CD4-positive, alpha-beta T cell treated with Interleukin-4 for 4 hours (primary cell): ENCODE measurements at places on chromosomes 1 and 21.
A peak's percentile ranks its signal among the peaks of the same experiment; 100 is the strongest.

DNA sequence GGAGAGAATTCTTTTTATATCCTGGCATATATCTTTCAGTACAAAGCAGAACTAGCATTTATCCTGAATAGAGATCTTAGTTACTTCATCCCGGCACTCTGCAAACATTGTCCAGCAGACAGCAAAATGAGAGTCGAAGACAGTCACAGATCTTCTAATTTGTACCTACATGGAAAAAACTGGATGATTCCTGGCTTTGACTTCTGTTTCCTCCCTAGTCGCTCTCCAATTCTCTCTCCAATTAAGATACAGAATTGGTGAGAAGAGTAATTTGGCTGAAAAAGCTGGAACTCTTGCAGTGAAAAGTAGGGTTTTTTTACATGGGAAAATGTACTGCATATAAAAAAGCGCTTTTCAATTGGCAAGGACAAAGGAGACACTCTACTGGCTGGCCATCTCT, 151.1 kb upstream of the C8B start:
- no peak for DNase-seq

GRCh38 chr1:202709276-202710041, 795 bp downstream of the SYT2 start:
- DNase-seq: no peak

DNA sequence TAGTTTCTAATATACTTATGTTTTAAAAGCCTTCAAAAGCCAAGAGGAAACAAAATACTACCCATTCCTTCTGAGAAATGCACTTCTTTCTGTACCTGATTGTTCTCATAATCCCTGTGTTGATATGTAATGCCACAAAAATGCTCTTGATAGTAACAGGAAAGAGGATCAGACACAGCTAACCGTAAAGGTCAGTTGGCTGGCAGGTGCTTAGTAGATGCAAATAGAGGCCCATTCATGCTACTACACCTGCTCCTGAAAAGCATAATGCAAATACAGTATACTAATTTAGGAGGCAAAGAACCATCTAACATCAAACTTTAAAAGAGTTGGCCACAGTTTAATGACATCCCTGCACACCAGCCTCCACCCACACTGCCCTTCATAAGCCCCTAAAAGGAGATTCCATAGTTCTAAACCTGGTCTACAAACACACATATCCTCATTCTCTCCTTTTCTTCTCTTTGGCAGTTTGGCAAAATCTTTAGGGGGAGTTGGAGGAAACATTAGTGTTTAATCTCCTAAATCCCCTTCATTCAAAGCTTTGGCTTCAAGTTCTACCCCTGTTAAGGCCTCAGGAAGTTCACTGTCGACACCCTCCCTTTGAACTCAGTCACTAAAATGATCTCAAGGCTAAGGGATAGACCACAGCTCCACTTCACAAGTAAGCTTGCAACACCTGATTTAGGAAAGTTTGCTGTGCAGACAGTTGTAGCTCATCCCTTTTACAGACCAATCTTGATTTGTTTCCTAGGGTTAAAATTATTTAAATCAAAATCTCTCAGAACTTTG, 2.9 kb upstream of the CD46 start:
- DNase-seq: peak; percentile 11

DNA sequence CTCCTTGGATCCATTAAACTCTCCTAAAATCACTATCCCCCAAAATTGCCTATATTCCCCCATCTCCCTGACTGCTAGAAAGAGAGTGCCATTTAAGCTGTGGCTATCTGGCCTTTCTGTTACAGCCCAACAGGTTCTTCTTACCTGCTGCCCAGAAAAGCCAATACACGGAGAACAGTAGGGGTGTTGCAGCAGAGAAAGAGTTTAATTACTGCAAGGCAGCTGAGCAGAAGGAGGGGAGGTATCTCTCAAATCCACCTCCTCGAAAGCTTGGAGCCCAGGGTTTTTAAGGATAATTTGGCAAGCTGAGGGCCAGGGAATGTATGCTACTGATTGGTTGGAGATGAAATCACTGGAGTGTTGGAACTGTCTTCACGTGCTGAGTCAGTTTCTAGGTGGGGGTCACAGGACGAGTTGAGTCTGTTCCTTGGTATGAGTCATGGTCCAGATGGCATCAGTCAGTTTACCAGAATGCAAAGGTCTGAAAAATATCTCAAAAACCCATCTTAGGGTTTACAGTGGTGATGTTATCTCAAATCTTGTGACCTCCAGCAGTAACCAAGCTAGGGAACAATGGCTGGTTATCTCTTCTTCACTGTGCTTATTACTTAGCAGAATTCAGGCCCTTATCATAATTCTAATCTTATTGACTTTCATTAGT, 89.8 kb downstream of the SMYD3 start:
- DNase-seq: no peak

GRCh38 chr1:19124273-19124672, 85.8 kb downstream of the UBR4 start:
- DNase-seq: peak; percentile 0

DNA sequence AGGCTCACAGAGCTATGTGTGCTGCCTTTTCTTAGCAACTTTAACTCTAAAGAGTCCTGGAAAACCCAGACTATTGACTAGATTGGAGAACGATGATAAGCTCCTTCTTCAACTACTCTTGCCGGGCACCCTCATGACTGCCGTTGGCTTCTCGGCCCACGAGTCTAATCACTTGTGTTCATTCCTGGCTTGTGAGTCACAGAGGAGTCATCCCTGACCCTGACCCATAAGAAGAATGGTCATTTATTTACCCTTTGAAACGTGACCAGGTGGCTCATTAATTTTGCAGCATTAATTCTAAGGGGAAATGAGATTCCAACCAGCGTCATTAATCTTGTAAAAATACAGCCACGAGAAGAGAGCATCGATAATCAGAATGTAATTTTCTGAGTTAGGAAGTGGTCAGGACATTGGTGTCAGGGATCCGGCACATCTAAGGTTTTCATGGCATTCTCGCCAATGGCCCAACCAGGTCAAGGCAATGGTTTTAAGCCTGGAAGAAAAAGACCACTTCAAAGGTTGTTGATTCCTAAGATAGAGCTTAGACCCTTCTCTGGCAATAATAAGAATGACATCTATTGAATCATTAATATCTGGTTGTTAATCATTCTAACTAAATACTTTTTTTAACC, 183.6 kb upstream of the RUNX1 start:
- DNase-seq: no peak

DNA sequence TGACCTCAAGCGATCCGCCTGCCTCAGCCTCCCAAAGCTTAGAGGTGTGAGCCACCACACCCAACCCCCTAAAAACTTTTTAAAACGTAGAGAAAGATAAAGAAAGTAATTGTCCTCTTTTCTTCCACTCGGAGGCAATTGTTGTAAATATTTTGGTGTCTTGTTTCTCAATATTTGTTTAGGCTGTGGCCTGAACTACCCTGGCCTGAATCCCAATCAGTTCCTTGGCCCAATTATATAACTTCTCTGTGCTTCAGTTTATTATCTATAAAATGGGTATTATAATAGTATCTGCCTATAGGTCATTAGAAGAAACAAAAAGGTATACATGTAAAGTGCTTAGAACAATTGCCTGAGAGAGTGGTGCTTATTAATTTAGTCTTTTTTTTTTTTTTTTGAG, 1.8 kb upstream of the ATP5PO start:
- no peak for DNase-seq

DNA sequence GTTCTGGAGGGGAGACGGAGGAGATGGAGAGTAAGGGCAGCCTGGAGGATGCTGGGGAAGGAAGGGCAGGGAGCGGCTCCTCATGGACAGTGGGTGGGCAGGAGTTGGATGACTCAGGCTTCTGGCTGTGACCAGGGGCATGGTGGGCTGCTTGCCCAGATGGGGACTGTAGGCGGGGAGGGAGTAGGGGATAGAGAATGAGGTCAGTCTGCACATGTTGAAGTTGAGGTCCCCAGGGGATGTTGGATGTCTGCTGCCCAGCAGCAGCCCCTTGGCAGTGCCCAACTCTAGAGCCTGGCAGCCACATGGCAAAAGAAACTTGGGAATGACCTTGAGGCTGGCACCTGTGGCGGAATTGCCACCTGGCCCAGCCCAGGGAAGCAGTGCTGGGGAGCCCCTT, 6.4 kb downstream of the SELENON start:
- DNase-seq: no peak

GRCh38 chr1:26775666-26776065, 12.1 kb upstream of the PIGV start:
- DNase-seq: no peak

GRCh38 chr1:225915538-225915991, 8.5 kb downstream of the PYCR2 start:
- no peak for DNase-seq

DNA sequence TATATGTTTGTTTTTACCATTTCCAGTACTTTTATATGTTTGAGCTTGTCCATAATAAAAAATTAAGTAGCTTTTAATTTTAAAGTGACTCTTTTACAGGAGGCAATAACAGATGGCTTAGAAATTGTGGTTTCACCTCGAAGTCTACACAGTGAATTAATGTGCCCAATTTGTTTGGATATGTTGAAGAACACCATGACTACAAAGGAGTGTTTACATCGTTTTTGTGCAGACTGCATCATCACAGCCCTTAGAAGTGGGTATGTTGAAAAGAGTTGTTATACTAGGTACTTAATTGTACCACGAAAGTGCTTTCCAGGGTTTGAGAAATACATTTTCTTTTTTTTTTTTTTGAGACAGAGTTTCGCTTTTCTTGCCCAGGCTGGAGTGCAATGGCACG, 46.1 kb downstream of the RNF2 start:
- DNase-seq: no peak

GRCh38 chr1:114758256-114758832, 560 bp upstream of the CSDE1 start:
- no peak for DNase-seq

DNA sequence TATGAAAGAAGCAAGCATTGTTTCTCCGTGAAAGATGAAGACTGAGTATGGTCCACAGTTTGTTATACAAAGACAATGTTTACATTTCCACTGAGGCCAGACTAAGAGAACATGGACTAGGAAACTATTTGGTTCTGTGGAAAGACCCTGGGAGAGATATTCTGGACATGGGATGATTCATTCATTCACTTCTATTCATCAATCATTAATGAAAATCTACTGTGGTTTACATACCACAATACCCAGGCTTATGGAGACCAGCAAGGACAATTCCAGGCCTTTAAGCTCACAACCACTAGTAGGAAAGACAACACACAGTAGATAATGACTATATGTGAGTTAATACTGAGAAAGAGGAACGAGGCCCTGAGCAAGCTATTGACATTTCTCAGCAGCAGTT, 125.4 kb downstream of the TBX15 start:
- no peak for DNase-seq

DNA sequence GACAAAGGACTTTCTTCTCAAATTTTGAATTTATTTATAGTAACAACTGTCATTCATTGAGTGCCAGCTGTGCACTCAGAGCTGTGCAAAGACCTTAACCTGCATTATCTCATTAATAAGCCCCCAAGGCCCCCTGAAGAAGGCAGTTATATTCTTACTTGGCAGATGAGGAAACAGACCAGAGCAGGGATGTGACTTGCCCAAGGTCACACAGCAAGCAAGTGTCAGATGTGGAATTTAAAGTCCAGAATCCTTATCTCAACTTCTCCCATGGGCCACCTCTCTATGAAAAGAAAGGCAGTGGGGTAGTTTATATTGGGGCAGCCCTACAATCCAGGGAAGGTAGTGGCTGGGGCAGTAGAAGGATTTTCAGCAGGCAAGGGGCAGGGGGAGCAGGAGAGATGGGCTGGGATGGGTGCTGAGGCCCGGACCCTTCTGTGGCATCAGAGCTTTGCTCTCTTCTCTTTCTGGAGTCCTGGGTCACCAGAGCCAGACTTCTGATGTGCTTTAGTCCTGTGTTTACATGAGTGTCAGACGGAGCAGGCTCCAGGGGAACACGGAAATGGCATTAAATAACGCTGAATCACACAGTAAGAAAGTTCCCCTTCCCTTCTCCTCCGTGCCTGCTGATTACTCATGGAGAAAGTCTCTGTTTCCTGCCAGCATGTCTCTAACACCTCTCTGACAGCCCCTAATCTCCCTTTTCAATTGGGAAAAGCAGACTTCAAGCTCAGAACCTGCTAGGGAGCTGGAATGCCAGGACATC, 39.5 kb downstream of the EPHB2 start:
- no peak for DNase-seq

DNA sequence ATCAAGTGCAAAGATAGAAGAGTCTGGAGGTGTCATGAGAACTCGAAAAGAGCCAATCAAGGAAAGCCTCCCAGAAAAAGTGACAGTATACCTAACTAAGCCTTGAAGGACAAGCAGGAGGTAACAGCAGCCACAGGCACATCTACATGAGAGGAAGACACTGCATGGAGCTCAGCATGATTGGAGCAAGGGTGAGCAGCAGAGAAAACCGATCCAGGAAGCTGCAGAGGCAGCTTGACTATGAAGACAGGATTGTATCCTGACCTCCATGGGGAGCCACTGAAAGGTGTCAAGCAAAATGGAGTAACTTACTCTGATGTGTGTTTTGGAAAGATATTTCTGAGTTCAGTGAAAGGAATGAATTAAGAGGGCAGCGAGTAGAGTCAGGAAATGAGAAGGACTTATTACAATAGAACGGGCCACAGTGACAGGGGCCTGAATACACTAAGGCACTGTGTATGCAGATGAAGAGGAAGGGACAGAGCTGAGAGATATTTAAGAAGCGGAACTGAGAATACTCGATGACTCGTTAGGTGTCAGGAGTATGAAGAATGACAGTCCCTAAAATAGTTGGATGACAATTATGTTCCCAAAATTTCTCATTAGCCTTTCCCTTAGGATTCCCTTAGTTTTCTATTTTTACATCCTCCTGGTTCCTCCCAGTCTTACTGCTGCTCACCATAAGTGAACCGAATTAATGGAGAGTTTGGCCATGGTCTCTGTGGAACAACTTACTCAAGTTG, 139.3 kb upstream of the NFIA start:
- no peak for DNase-seq

DNA sequence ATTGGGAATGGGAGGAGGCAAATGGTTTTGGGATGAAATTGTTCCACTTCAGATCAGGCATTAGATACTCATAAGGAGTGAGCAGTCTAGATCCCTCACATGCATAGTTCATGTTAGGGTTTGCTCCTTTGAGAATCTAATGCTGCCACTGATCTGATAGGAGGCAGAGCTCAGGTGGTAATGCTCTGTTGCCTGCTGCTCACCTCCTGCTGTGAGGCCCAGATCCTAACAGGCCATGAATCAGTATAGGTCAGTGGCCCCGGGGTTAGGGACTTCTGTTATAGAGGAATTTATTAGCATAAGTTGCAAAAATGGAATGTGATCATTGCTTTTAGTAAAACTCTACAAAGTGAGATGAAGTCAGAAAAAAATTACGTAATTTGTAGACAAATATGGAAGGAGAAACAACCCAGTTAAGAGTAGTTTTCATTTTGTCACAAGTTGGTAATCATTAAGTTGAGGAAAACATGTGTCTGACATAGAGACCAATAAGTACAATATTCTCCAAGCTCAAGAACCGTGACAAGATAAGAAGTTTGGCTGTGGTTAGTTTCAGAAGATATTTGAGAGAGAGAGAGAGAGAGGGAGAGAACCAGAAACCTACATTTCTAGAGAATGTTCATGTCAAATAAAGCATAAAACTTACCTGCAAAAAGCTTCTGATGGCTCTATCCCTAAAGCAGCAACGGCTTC, 689.7 kb upstream of the PRMT6 start:
- no peak for DNase-seq

- DNase-seq: no peak
Measured at GRCh38 chr1:243407284-243408018, 151.6 kb downstream of the SDCCAG8 start.

GRCh38 chr1:19922015-19922688, 1.3 kb downstream of the PLA2G2E start:
- no peak for DNase-seq
